Activated T-cell treated with anti-CD3 and anti-CD28 coated beads for 48 hours (primary cell): ENCODE measurements at places on chromosomes 12 and 14.

DNA sequence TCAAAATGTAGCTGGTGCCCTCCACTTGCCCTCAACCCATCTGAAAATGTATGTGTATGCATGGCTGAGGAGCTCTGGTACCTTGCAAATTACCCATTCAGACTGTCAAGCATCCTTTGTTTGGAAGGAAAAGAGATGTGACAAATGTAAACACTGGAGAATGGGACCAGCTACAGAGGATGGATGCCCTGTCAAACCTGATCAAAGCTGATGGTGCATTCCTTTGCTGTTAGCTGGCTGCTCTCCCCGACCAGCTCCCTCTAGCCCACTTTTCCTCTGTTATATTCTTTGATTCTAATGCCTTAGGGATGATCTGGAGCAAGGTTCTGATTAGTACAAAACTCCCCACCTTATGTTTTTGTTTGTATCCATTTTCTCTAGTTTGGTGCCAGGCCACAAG is 310.3 kb downstream of the C12orf75 start:
- no peak for DNase-seq

DNA sequence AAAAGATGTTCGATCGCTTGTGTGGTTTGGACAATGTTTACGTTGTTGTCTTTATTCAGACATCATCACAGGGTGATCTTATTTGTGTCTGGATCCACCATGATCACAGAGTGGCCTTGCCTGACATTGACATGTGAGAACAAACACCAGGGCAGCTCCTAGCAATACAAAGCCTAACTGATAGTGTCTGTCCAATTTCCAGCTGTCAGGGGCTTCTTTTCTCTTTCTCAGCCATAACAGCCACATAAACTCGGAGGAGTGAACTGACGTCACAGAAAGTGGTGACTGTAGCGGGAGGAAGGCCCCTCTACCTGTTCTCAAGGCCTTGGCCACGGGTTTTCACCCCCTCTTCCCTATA is 5.8 kb upstream of the SLC6A13 start:
- no peak for DNase-seq

DNA sequence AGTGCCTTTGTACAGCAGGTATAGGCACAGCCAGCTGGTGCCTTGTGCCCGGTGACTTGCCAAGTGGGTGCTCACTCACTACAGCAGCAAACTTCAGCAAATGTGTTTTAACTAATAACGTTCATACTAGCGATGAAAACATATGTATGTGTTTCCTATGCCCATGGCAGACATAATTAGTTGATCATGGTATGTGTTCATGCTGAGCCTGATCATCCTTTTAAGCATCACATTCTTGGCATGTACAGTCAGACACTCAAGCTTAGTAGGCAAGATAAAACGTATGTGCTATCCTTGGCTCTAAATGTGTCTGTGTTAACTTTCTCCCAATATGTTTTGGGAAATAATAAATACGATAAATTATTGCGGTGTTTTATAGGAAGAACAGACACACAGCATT is 55.6 kb downstream of the RASSF8 start:
- no peak for DNase-seq

GRCh38 chr12:48925304-48926011 is at the start of gene FKBP11:
TSS of gene FKBP11 (minus strand) at chr12:48925492. CDS start at chr12:48925428, 64 bp downstream.
- peak; percentile 69 for DNase-seq

- no peak for DNase-seq
Observed at GRCh38 chr12:33602515-33602914, 162.9 kb upstream of the SYT10 start.

DNA sequence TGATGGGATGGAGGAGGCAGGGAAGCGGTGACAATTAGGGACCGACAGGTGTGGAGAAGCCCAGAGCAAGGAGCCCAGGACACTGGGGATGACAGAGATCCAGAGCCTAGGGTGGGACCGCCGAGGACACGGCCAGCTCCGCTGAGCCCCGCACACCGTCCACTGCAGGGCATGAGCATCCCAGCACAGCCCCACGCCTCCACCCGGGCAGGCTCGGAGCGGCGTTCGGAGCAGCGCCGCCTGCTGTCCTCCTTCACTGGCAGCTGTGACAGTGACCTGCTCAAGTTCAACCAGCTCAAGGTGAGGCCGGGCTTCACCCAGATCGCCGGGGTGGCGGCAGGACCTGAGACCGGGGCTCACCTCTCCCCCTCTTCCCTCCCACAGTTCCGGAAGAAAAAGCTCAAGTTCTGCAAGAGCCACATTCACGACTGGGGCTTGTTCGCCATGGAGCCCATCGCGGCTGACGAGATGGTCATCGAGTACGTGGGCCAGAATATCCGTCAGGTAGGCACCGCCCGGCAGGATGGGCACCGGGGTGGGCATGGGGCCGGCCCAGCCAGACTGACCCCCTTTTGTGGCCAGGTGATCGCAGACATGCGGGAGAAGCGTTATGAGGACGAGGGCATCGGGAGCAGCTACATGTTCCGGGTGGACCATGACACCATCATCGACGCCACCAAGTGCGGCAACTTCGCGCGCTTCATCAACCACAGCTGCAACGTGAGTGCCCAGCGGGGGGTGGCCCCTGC is 23.7 kb downstream of the SETD1B start:
- DNase-seq = no peak
